ENCODE measurements at places on chromosomes 3 and 15.

GRCh38 chr3:115549071-115549470, 74.2 kb upstream of the GAP43 start:
- DNase-seq, result no peak

- no peak for DNase-seq
Observed at GRCh38 chr15:79804838-79805237, 92.0 kb downstream of the MTHFS start.

GRCh38 chr3:68904064-68904463, 28.3 kb downstream of the TAFA4 start:
- no peak for DNase-seq

GRCh38 chr3:48240000-48240963, 622 bp upstream of the ZNF589 start:
- no peak for DNase-seq

GRCh38 chr3:27699067-27699466, 23.1 kb downstream of the EOMES start:
- no peak for DNase-seq

DNA sequence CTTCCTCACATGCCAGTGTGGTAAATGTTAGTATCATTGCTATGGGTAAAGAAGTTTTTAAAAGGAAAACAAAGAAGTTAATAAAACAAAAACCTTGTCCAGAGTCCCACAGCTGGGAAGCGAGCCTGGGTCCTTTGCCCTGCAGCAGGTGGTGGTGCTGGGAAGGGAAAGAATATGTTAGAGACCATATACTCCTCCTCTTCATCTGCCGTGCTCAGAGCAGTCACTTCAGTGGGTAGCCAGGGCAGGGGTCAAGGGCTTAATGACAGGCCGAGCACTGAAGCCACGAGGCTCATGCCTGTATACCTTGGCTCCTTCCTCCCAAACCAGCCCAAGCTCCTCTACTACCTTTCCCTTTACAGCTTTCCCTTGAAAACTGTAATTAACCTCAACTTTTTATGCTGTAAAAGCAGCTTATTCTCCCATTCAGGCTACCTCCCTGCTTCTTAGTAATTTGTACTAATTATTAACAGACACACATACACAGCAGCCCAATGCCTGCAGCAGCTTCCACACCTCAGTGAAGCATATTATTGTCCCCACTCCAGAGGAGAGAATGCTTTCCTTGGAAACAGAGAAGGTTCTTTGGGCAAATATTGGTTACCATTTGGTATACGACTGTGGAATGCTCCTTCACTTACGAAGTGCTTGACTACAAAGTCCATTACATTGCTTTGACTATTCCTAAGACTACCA, 362.1 kb downstream of the EPHB1 start:
- no peak for DNase-seq

DNA sequence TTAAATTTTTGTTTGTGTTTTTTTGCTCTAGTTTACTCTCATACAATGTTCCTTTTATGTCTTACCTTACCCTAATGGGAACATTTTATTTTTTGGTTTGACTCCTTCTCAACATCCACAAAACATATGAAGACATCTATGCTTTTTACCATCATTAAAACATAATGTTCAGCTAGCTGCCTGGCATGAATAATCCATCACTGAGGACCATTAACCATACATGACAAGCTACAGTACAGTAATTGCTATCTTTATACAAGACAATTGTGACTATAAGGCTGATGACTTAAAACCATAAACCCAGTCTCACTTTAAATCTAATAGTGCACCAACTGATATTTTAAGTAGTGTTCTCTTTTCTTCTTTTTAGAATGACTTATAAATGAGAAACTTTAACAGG, 13.7 kb downstream of the SERPINI1 start:
- no peak for DNase-seq

DNA sequence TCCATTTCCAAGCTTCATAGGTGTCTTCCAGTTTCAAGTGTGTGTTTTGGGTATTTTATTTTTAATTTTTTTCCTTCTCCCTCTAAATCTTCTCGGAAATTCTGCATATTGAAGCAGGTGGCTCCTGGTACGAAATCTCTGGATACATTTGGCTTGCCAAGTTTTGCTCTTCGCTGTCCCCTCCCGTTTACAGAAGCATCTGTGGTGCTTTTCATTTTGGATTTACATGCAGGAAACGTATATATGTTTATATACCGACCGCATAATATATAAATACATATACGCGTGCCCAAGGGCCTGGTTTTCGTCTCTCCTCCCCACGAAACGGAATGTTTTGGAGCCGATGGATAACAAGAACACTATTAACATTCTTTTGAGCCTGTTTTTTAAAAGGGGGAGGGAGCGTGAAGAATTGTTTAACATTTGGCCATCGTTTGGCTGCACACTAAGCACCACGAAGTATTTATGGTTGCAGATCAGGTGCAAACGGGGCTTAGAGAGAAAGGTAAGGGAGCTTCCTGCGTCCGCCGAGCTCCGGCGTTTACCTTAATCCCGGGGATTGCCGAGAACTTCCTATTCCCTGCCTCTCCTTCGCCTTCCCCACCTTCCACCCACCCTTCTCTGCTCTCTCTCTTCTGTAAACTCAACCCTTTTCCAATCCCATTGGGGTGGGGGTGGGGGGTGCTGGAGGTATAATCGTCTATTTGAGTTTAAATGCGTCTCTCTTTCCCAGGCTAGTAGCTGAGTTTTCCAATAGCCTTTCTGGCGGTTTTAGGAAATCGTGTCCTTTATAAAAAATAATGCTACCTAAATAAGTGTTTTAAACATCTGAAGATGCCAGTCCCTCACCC, 1.1 kb upstream of the NLGN1 start:
- no peak for DNase-seq

GRCh38 chr15:31031471-31032067, 40.1 kb upstream of the MTMR10 start:
- DNase-seq, result no peak

GRCh38 chr15:86608461-86609205, 529.0 kb downstream of the AGBL1 start:
- no peak for DNase-seq

GRCh38 chr15:70561885-70562284, 201.5 kb downstream of the UACA start:
- no peak for DNase-seq

GRCh38 chr15:94778840-94779239, 547.5 kb downstream of the MCTP2 start:
- DNase-seq, result no peak

- DNase-seq, result no peak
Observed at GRCh38 chr3:37130984-37131859, 43.2 kb downstream of the LRRFIP2 start.

DNA sequence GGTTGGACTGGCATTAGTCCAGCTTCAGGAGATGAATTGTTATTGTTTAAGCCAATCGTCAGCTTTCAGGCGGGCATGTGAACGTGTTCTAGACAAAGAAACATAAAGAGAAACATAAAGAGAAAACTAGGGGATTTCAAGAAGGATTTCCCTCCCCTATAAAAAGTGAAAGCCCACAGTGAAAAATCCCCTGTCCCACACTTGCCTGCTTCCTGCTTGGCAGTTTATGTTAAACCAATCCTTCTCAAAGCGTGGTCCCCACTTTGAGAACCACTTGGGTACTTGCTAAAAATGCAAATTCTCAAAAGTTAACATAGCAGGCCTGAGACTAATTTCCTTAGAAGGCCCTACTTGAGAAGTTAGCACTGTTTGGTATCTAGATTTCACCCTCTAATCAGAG, 293.0 kb upstream of the SOX14 start:
- no peak for DNase-seq

- no peak for DNase-seq
Observed at GRCh38 chr3:157755233-157755632, 252.0 kb upstream of the VEPH1 start.

- no peak for DNase-seq
Observed at GRCh38 chr3:65785065-65785645, 253.6 kb downstream of the MAGI1 start.

GRCh38 chr3:49454898-49455681, 15.0 kb upstream of the DAG1 start:
- DNase-seq, result no peak

GRCh38 chr3:89440386-89440785, 333.0 kb downstream of the EPHA3 start:
- DNase-seq, result no peak

DNA sequence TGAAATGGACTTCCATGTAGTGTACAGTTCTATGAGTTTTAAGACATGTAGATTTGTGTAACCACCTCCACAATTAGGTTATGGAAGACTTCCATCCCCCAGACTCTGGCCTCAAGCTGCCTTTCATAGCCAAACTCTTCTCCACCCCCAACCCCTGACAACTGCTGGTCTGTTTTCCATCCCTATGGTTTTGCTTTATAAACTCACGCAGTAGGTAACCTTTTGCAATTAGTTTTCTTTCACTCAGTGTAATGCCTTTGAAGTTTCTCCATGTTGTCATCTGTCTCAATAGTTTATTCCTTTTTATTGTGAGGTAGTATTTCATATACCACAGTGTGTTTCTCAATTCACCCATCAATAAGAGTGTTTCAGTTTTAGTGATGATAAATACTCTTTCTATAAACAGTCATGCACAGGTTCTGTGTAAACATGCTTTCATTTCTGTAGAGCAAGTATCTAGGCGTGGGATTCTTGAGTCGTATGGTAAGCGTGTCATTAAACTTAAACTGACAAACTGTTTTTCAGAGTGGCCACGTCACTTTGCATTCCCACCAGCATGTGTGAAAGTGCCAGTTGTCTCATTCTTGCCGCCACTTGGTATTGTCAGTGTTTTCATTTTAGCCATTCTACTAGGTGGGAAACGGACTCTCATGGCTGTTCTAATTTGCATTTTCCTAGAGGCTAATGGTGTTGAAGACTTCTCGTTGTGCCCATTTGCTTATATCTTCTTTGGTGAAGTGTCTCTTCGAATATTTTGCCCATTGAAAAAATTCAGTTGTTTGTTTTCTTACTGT, 47.3 kb upstream of the ALDH1A3 start:
- DNase-seq, result no peak
